ENCODE measurements at places on chromosomes 6 and 20.

DNA sequence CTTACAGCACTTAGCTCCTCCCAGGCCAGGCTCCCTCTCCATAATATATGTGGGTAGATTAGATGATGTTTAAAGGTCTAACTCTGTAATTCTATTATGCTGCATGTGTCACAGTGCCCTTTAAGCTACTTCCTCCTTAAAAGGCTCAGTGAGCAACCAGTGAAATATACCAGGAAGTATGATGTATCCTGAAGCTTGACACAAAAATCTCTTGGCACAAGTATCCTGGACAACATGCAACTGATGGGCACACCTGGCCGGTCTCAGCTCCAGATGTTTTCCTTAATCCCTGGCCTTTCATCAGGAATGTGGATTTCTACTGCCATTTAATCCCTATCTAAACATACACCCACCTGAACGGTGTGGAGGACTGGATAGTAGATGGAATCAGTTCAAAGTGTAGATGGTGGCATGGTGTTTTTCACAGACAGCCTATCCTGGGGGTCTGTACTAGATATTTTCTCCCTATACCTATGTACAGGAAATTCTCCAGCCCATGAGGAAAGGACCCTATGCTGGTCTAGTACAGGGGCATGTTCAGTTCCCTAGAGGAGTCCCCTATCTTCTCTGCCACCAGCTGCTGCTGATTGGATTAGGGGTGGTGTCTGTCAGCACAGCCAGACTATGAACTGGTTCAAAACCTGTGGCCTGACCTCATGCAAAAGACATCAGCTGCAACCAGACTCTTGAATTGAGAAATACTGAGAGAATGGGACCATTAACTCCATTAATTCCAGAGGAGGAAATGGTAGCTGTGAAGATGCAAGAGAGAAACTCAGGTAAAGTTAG is 59.4 kb upstream of the CITED2 start:
- no peak for DNase-seq

DNA sequence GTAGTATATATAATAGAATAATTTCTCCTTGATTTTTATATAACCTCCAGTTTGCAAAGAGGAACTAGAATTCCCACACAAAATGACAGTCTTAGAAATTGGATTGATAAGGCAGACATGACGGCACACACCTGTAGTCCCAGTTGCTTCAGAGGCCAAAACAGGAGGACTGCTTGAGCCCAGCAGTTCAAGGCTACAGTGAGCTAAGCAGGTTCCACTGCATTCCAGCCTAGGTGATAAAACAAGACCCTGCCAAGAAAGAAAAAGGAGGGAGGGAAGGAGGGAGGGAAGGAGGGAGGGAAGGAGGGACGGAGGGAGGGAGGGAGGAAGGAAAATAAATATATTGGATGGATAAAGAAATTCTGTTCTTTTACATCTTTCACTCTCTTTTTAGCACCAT is 77.6 kb upstream of the SASH1 start:
- DNase-seq = no peak

- DNase-seq = no peak
Measured at GRCh38 chr20:58568483-58569240, 53.5 kb upstream of the APCDD1L start.

- DNase-seq = no peak
Measured at GRCh38 chr6:105642708-105643107, 239.8 kb upstream of the PREP start.

- peak; percentile 2 for DNase-seq
Measured at GRCh38 chr6:145015739-145016558, 719.4 kb downstream of the EPM2A start.

All from RPMI8226 (cell line).